Astrocyte of the hippocampus (primary cell): ENCODE measurements at places on chromosomes 11 and 22.

- DNase-seq = peak; percentile 54
These were observed 1.2 kb downstream of the PHLDA2 start for GRCh38 chr11:2927851-2928604.

DNA sequence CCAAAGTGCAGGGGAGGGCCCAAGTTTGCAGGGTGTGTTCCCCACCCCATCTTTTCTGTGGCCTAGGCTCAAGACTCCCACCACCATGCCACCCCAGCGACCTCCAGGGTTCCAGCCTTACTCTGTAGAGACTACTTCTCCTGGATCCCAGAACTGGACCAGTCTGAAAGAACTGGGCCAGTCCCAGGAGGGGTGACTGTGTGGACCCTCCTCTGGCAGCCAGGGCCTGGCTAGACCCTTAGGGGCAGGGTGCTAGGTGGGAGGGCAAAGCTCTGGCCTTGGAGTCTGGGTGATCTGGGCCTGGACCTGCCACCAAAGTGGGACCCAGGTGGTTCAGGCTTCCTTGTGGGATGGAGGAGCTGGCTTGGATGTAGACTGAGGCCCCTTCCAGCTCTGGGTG is 41.8 kb upstream of the ACCSL start:
- no peak for DNase-seq

DNA sequence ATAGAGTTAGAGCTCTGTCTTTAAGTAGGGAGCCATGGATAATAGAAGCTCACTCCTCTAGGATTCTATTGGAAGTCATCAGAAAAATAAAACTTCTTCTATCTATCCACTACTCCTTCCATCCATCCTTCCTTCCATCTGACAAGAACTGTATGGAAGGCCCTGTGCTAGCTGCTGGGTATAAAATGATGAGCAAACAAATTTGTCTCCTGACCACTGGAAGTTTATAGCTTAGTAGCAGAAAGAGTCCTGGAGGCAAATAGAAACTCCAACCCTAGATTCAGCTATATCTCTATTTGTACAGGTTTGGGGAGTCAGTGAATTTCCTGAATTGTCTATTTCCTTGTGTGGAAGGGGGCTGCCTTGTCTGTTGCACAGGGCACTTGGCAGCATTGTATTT is 136.6 kb downstream of the ME3 start:
- no peak for DNase-seq

DNA sequence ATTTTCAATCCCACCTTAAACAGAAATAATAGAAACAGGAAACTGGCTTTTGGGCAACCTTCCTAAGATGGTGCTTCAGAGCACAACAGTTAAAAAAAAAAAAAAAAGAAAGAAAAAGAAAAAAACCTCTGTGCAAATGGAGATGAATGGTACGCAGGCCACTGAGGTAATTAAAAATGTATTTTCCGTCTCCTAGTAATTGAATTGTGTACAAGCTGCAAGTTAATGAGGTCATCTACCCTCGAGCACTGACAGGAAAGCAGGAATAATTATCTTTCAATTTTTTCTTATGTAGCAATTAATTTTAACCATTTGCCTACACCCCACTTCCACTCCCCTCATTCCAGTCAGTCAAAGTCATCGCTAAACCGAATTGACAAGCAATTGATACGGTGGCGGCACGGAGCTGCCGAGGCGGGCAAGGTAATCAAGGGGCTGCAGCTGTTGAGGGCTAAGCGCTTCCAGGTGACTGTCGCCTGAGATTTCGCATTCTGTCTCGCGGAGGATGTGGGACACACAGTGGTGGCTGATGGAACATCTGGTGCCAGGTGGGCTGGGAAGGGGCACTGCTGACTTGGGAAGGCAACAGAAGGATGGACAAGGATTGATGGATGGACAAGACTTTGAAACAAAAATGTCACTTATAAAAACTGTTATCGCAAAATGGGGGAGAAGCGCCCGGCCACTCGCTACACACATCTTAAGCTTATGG is 109.4 kb downstream of the RCN1 start:
- no peak for DNase-seq

DNA sequence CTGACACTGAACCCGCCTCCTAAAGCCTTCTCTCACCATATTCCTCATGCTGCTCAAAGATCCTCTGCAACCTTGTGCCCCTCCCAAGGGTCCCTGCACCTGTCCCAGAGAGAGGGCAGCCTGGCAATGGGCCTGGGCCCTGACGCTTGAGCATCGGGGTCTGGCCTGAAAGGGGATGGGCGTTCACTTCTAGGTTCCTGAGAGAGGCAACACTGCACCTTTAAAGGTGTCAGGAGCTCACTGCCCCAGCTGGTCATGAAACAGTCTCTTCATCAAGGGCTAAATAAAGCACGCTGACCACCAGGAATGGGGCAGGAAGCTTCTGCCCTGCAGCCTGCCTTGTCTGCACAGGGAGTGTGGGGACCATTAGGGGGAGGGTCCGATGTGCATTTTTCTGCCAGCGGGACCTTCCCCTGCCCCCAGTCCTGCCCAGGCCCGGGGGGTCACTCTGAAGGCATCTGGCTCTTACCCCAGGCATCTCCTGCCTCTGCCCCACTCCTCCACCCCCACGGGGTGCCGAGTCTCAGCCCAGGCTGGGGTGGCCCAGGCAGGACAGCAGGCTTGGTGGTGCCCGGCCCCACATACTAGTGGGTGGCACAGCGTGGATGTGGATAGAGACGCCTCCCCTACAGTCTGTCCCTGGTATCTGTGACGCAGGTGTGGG is 3.5 kb downstream of the C11orf21 start:
- no peak for DNase-seq

DNA sequence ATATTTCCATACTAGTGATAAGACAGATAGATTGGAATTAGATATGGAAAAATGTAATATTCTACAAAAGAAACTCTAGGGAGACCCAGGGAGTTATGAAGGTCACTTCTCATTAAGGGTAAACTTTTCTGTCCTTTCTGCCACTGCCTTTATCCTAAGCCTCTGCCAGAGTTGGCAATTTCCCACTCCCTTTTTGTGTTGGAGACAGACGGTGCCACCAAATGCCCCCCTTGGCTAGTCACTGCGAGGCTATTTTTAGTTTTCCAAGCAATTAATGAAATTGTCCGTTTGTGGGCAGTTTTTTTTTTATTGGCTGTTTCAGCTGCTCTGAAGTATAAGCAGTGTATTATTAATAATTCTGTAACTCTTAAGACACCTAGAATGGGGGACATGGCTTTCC is 67.6 kb upstream of the TENM4 start:
- no peak for DNase-seq

DNA sequence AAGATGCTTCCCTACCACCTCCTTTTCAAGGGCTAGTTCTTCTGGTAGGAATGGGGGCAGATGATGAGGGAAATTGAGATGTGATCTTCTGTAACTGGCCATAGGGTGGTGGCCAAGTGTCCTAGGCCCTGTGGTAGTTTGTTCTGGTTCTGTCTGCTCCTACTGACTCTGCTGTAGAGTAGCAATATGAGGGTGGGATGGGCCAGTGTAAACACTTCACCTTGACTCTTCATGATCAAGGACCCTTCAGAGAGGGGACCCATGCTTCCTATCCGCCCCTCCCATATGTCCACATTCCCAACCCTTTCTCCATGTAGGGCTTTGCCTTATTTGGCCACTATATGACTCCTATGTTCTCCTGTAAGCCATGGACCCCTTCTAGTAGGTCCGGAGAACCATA is 230.3 kb upstream of the SESN3 start:
- DNase-seq = no peak

DNA sequence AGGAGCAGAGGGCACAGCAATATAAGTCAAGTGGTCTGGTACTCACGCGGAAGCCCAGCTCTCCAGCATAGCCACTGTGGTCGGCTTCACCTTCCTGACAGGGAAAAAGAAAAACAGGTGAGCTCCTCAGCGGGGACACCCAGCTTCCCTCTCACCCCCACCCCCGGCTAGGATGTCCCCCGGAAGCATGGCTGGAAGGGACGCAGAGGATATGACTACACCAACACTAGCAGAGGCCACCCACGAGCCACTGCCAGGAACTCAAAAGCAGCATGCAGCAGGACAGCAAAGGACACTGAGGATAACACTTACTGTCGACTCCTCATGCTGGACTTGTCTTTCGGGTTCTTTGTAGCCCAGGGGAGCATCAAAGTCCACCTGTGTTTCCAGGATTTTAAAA is 9.0 kb upstream of the C22orf39 start:
- no peak for DNase-seq

- DNase-seq = no peak
These were observed 197.5 kb downstream of the IGLL1 start for GRCh38 chr22:23382428-23383218.

- peak; percentile 26 for DNase-seq
These were observed 4.7 kb downstream of the DGCR8 start for GRCh38 chr22:20084547-20085413.

GRCh38 chr11:2443406-2443805 is 908 bp downstream of the TRPM5 start:
- no peak for DNase-seq

GRCh38 chr11:69830086-69830485 is 10.9 kb upstream of the FGF3 start:
- DNase-seq = no peak

DNA sequence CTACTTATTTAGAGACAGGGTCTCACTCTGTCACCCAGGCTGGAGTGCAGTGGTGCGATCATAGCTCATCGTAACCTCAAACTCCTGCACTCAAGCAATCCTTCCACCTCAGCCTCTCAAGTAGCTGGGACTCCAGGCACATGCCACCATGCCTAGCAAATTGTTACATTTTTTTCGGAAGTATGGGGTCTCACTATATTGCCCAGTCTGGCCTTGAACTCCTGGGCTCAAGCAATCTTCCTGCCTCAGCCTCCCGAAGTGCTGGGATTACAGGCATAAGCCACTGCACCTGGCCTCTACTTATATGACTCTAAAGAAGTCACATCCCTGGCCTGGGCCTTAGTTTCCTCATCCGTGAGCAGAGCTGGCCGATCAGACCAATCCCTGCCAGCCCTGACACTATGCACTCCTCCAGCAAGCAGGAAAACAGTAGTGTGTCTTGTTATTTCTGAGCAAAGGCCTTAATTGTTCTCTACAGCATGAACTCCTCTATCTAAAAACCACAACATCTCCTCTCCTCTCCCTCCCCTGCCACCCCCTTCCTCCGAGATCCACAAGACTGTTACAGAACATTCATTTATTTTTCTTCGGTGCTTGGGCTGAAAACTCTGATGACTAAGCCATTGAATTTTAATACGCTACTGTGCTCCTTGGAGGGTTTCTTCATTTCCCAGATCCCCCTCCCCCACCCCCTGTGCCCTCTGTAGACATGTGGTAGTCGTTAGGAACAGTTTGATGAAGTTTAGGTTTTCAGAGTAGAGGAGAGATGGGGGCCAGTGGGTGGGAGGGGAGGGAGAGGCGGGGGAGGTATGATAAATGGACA is 91.5 kb downstream of the ABTB2 start:
- DNase-seq = peak; percentile 96

DNA sequence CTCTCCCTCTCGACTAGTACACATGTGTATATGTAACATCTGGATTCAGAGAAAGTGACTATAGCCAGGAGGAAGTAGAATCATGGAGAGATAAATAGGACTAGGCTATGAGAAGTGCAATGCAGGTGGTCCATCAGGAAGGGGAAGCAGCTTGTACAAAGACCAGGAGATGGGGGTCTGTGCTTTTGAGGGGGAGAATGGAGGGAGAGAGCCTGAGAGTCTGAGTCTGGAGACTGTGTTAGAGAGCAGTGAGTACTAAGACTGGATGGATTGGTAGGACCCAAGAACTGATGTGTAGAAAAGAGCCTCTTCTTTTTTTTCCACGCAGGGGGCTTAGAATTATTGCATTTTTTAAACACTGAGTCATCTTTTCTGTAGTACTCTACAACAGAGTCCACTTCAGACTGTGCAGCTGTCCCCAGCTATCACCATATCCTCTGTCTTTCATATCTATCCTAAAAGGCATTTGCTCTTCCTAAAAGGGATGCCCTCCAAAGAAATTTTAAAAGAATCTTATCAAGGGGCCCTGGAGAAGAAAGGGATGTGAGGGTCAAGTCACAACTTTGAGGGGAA is 80.4 kb downstream of the BDNF start:
- no peak for DNase-seq

- no peak for DNase-seq
These were observed 109.0 kb downstream of the FAR1 start for GRCh38 chr11:13777341-13777985.

- no peak for DNase-seq
These were observed 47.9 kb upstream of the IGSF9B start for GRCh38 chr11:134004496-134005172.
